ENCODE measurements at places on chromosomes 12 and 14.

DNA sequence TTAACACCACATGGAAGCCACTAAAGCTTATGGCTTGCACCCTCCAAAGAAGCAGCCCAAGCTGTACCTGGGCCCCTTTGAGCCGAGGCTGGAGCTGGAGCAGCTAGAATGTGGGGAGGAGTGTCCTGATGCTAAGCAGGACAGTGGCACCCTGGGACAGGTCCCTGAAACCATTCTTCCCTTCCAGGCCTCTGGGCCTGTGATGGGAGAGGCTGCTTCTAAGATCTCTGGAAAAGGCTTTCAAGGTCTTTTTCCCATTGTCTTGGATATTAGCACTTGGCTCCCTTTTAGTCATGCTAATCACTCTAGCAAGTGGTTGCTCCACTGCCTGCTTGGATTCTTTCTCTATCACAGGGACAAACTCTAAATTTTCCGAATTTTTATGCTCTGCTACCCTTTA is 40.9 kb downstream of the OSBPL8 start:
- DNase-seq: no peak

DNA sequence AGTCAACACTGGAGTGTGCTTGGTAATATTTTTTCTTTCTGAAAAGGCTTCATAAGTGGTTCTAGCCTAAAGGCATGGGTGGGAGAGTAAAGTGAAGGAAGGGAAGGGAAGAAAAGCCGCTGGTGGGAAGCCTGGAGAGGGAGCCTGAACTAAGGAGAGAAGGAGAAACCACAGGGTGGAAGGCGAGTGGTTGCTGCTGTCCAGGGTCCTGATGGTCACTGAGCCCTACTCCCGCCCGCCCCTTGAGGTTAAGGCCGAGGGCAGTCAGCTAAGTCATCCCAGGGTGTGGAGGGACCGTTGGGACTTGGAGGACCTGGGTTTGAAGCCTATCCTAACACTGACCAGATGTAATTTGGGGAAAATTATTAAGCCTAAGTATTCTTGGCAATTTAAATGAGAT is 189.1 kb downstream of the PIWIL1 start:
- no peak for DNase-seq

- DNase-seq: no peak
These were observed 262.1 kb upstream of the ATP2B1 start for GRCh38 chr12:89970722-89971121.

GRCh38 chr14:35362911-35363374 is 41.6 kb downstream of the NFKBIA start:
- DNase-seq: no peak

All from GM12878 (cell line).